Inflammatory macrophage treated with lipopolysaccharide for 4 hours (primary cell): ENCODE measurements at places on chromosomes 6 and 20.

- peak; percentile 74 for DNase-seq
Observed at GRCh38 chr6:3209114-3210023, 18.1 kb downstream of the TUBB2B start.

DNA sequence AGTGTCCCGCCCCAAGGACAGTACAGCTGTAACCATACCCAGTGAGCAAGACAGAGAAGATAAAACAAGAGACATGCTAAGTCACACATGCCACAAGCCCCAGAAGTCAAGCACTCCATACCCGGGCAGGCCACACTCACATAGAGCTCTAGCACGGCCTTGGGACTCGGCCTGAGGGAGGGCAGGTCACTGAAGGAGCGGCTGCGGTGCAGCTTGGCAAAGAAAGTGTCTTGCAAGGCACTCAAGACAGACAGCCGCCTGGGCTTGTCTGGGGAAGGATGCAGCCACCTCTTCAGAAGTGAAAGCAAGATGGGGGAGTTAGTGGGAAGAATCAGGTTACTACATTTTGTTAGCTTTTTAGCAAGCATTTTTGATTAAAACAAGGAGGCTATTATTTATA lies 48.7 kb upstream of the ARMH2 start:
- DNase-seq, result no peak

DNA sequence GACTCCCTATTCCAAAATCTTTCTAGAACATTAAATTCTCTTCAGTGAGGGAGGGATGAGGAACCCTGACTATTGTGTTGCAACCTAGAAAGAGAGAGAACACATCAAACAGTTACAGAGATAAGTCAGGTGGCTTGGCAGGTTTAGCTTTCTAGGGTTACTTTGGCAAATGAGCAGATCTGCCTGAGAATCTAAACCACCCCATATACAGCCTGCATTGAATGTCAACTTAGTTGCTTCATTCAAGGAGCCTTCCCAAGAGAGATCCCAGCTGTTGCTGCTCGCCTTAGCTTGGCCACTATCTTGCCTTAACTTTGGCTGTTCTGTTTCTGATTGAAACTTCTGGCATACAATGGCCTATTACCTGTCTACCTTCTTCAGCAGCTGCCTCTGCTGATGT lies 74.7 kb upstream of the TCF21 start:
- no peak for DNase-seq

- DNase-seq, result no peak
Observed at GRCh38 chr6:4909063-4909706, 94.7 kb downstream of the RPP40 start.

DNA sequence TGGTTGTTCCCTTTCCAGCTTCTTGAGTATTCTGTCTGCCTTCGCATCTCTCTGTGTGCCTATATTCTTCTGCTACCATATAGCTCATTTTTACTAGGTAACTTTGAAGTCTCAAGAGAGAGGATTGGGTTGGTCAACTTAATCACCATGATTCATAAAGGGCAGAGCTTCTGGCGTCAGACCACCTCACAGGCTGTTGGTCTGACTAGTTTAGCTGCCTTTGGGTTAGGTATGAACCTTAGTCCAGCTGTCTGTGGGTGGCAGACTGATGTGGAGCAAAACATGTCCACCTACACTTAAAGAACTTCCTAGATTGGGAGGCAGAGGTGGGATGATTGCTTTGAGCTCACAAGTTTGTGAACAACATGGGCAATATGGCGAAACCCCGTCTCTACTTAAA lies 192.2 kb upstream of the SGK1 start:
- DNase-seq, result peak; percentile 23

- no peak for DNase-seq
Observed at GRCh38 chr6:151299011-151299410, 59.2 kb downstream of the AKAP12 start.

GRCh38 chr6:125918681-125919566 lies 37.6 kb upstream of the HINT3 start:
- peak; percentile 97 for DNase-seq

DNA sequence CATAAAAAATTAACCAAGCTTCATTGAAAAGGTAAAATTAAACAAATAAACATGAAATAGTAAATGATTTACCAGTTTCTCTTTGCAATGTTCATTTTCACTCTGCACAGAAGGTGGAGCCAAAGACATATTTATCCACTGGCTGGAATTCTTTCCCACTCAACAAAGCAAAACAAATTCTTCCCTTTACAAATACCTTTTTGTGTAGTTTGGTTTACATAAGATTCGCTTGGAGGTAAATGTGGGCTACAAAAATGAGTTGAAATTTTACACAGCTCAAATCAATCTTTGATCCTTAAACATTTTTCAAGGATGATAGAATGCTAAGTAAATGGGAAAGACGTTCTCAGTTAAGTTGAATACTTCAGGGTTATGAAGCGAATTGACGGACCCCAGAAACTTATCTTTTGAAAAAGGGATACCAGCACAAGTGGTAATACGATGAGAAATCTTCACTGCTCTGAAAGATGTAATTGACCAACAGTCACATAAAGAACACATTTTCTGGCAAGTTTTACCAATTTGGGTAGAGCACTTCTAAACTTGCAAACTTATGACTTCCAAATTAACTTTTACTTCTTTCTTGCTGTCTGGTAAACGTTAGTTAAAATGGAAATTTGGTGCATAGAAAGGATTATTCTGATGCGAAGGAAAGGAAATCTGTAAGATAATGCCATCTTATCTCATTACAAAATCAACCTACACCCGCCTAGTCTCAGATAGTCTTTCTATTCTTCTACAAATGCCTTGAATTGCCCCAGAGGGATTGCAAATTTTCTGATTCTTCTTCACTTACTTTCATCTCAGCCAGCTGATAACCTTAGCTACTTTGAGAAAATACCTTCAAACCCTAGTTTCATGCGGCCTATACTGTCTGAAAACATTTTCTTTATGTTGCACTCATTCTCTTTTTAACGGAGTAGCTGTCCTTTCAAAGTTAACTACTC lies 4.7 kb upstream of the GJA1 start:
- peak; percentile 11 for DNase-seq

DNA sequence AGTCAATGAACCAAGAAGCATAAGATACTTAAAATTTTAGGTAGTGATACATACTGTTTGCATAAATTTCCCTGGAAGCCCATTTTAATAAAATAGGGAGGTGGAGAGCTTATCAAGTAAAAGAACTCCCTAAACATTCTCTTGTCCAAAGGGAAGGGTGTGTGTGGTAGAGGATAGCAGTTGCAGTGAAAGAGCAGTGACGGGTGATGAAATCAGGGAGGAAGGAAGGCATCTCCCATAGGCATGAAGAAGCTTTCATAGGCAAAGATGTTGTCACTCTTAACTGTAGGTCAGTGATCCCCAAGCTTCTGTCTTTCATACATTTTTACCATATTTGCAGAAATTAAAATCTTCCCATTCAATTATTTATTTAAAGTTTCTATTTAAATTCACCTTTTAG lies 60.0 kb upstream of the ZNF831 start:
- peak; percentile 43 for DNase-seq

DNA sequence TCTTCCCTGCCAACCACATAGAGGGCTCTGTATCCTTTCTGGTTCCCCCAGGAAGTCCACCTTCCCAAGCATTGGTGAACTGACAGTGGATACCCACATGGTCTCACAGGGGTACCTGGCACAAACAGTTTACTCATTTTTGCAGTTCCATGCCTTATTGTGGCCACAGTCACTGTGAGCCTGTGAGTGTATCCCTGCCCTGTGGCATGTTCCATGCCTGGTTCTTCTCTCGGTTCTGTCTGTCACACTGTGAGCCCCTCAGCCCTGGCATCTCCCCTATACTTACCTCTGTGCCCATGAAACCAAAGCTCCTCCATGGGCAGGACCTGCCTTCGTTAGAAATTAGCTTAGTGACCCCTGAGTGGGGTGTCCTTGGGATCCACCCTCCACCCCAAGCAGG lies 107.8 kb downstream of the TOX2 start:
- no peak for DNase-seq

DNA sequence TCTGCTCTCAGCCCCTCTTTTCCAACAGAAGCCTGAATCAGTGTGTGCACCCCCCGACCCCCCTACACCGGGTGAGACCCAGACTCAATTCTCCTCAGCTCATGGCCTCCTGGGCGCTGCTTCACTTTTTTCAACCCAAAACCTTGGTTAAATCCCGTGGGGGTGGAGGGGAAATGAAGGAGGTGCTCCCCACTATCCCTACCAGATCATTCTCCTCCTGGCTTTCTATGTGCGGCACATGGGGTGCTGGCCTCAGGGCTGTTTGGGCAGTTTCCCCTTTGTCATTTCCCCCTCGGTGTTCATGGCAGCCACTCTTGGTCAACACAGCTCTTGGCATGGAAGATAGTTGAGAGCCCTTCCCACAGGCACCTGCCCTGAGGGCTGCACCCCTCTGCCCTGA lies 4.6 kb downstream of the CST4 start:
- DNase-seq, result no peak

DNA sequence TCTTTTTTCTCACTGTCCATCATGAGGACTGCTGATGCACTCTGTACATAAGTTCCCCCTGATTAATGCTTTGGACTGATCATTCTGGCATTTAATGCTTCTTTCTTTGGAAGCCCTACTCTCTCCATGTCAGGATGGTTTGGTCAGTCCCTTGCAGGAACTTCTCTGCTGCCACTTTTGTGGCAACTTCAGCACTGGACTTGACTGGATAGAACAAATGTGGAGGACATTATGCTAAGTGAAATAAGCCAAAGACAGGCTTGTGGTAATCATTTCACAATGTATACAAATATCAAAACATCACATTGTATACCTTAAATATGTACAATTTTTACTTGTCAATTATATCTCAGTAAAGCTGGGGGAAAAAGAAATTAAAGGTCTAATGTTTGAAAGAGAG lies 12.2 kb upstream of the BRPF3 start:
- DNase-seq, result no peak

- no peak for DNase-seq
Observed at GRCh38 chr6:156954191-156954590, 177.0 kb downstream of the ARID1B start.

- DNase-seq, result no peak
Observed at GRCh38 chr6:32073101-32073500, 34.9 kb downstream of the CYP21A2 start.

DNA sequence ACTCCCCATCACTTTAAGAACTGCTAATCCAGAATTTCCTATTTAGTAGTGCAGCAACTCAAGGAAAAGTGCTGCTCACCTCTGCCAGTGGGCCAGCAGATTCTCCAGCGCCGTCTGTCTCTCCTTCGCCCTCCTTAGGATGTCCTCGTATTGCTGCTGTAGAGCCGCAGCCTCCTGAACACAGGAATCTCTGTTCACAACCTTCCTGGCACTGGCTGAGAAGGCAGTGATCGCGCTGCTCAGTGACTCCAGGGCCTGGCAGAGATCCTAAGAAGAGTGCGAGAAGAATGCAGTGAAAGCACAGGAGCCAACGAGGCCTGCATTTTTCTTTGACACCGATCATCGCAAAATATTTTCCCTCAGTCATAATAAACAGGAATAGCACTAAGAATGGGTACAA lies 209.0 kb downstream of the SYNE1 start:
- no peak for DNase-seq

DNA sequence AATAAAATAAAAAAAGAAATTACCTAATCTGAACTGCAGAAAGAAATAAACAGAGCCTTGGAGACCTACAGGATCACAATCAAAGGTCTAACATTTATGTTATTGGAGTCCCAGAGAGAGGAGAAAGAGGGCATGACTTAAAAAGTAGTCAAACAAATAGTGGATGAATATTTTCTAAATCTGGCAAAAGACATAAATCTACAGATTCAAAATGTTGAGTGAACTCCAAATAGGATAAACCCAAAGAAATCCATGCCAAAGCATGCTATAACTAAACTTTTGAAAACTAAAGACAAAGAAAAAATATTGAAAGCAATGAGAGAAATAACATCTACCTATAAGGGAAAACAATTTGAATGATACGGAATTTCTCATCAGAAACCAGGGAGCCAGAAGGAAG lies 38.2 kb downstream of the PSMB1 start:
- no peak for DNase-seq
